Activated gamma-delta T cell treated with Interleukin-2 at 50 U/mL for 16 hours (primary cell): ENCODE measurements at places on chromosomes 13 and 19.

- no peak for DNase-seq
These were observed 197.4 kb downstream of the UQCRFS1 start for GRCh38 chr19:29015569-29015968.

GRCh38 chr13:94914895-94915294 is 202.6 kb upstream of the SOX21 start:
- no peak for DNase-seq

- peak; percentile 77 for DNase-seq
These were observed 61.9 kb upstream of the ATP12A start for GRCh38 chr13:24618011-24618955.

GRCh38 chr19:44306283-44306682 is 1.5 kb upstream of the ZNF235 start:
- DNase-seq, result no peak

- DNase-seq, result no peak
These were observed 132.2 kb downstream of the PCDH9 start for GRCh38 chr13:67097892-67098452.

GRCh38 chr13:54852831-54853230 is 1824.2 kb downstream of the OLFM4 start:
- DNase-seq, result no peak

- peak; percentile 8 for DNase-seq
These were observed 567 bp downstream of the EFNB2 start for GRCh38 chr13:106534639-106535551.

- no peak for DNase-seq
These were observed 105.4 kb downstream of the ATP11A start for GRCh38 chr13:112795277-112795676.

GRCh38 chr13:49749848-49750247 is 42.6 kb downstream of the KPNA3 start:
- no peak for DNase-seq

DNA sequence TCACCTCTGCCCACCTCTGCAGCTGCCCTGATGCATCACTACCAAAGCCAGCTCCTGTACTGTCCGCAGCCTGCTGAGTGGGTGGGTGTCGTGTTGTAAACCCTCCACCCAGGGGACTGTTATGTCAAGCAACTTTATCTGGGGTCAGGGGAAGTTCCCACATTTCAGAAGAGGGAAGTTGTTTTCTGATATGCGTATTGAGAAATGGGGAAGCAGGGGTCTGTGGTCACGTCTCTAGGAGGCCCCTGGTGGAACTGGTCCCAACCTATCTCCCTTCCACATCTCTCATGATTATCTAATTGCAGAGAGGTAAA is 31.2 kb downstream of the CLEC17A start:
- no peak for DNase-seq

- no peak for DNase-seq
These were observed 71.9 kb downstream of the CDK8 start for GRCh38 chr13:26325876-26326275.

GRCh38 chr13:47673009-47673850 is 327.8 kb downstream of the SUCLA2 start:
- DNase-seq, result no peak

DNA sequence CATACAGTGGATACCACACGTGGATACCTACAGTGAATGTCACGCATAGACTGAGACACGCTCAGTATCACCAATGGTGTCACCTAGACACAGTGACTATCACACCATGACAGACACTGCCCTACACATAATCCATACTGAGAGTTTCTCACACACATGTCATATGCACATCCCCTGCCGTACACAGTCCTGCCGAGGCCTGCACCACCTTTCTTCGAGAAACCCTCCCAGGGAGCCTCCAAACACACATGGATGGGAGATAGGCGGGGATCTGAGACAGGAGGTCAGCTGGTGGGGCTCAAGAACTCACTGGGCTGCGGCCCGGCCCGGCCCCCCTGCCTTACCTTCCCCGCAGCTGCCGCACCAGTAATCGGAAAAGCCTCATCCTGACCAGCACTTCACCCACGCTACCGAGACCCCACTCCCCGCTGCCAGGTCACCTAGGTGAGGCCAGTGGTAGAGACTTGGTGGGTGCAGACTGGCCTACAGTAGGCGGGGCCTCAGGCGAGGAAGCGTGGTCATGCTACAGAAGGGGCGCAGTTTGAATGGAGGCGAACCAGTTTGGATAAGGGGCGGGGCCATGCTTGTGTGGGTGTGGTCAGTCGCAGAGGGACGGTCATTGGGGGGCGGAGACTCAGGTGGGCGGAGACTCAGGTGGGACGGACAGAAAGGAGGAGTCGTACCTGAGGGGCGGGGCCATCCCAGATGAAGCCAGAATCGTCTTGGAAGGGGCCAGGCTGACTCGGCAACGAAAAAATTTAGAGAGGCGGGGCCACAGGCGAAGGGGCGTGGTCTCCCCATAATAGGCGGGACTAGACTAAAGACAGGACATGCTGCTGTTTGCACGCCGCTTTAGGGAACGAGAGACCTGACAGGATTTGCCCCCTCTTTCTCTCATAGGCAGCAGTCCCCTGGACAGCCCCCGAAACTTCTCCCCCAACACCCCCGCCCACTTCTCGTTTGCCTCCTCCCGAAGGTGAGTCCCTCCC is 2.1 kb downstream of the MAST1 start:
- DNase-seq, result no peak

DNA sequence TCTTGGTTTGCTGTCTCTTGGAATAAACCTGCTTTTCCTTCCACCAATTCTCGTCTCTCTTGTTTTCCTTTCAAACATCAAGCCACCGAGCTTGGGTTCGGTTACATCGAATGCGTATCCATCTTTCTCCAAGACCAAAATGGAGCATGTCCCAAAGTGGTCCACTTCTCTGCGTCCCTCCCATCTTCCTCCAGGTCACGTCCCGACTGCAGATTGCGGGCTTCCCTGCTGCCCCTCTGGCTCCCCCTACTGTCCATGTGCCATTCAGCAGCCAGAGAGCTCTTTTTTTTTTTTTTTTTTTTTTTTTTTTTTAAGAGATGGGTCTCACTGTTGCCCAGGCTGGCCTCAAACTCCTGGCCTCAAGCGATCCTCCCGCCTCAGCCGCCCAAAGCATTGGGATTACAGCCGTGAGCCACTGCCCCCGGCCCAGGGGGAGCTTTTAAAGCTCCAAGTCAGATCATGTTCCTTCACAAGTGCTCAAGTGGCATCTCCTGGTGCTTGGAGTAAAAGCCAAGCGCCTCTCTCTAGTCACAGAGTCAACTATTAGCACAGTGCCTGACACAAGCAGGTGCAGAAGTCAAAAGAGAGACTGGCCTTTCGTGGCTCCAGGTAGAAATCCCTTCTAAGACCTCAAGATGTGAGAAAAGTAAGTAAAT is 10.0 kb downstream of the COL5A3 start:
- DNase-seq, result peak; percentile 57

DNA sequence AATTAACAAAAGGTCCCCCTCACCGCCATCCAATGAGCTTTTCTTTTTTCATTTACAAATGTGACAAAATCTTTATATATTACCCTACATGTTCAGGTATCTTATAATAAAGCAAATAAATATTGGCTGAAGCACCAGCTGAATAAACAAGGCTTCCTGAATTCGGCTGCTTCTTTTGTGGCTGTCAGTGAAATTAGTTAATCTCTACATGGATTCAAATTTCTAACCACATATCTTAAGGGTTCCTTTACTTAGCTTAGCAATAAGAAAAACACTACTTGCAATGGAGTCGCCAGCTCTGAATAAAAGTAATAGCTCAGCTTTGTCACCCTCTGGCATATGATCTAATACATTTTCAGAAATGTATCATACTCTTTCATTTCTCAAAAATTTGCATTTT is 104.3 kb downstream of the CCNA1 start:
- DNase-seq, result no peak

- no peak for DNase-seq
These were observed 25.0 kb downstream of the SHC2 start for GRCh38 chr19:435707-436412.

DNA sequence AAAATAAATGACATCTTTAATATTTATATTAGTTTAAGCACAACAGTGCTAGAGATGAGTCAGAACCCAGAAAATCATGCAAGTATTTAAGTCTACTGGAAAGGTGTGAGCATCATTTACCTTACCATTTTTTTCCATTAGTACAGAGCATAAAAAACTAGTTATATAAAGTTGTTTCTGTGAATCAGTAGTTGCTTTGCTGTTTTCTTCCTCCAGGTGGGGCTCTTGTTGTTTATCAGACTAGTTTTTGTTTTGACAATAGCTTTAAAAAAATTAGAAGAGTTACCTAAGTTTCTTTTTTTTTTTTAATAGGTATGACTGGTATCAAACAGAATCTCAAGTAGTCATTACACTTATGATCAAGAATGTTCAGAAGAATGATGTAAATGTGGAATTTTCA is 12.7 kb downstream of the SUGT1 start:
- no peak for DNase-seq

DNA sequence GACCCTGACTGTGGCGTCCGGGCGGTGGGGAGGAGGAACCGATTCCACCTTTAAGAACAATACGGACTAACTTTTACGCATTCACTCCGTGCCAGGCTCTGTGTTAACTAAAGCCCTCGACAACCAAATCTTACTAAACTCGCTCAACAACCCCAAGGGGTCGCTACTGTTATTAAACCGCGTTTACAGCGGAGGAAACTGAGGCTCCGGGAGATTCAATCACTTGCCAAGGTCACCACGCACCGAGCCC is 1.2 kb downstream of the SAMD1 start:
- DNase-seq, result no peak

- DNase-seq, result no peak
These were observed 155.7 kb downstream of the ENOX1 start for GRCh38 chr13:43631106-43631505.

DNA sequence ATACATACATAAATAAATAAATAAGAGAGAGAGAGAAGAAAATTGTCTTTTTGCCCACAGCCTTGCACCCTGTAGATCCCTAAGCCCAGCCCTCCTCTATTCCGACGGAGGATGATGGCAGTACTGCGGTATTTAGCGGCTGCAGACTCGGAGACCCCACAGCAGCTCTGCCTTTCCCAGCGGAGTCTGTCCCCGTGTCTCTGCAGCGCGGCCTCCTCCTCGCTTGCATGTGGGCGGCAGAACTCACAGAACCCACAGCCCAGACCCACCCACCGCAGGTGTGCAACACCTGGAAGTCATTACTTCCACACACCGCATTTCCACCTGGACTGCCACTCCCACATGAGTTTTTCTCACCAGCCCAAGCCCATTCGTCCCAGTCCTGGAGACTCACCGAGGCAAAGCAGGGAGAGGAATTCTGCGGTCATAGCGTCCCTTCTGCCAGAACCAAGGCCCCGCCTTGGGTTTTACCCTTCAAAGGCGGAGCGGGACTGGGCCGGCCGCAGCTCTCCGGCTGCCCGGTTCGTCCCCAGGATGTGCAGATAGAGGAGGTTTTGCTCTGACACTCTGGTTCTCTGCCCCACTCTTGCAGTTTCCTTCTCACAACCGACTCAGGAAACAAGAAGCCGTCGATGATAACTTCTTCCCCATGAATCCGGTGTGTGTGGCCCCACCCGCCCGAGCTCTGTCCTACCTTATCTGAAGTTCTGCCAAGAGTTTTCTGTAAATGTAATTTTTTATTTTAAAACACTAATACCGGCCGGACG is at the start of gene VSTM1:
VSTM1 (minus strand) TSS at position 548 of the 767 bp plus-strand sequence; CDS start at position 428, 120 bp downstream.
- no peak for DNase-seq

DNA sequence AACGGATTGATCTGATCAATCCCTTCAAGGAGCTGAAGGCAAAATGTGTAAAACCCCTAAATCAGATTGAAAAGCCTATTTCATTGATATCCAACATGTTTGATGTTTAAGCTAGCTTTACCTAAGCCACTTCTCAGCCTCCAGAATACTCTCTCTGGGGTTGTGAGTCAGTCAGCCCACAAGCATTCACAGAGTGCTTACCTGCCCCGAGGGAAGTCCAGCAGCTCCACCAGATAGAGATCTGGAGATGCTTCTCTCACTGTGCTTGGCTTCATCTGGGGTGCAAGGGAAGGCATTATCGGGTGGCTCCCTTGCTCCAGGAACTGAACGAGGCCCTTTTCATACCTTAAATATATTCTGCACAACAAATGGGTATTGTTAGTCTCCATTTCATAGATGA is 159.7 kb downstream of the OXGR1 start:
- no peak for DNase-seq

- no peak for DNase-seq
These were observed 1.4 kb upstream of the DOCK6 start for GRCh38 chr19:11263726-11264125.

DNA sequence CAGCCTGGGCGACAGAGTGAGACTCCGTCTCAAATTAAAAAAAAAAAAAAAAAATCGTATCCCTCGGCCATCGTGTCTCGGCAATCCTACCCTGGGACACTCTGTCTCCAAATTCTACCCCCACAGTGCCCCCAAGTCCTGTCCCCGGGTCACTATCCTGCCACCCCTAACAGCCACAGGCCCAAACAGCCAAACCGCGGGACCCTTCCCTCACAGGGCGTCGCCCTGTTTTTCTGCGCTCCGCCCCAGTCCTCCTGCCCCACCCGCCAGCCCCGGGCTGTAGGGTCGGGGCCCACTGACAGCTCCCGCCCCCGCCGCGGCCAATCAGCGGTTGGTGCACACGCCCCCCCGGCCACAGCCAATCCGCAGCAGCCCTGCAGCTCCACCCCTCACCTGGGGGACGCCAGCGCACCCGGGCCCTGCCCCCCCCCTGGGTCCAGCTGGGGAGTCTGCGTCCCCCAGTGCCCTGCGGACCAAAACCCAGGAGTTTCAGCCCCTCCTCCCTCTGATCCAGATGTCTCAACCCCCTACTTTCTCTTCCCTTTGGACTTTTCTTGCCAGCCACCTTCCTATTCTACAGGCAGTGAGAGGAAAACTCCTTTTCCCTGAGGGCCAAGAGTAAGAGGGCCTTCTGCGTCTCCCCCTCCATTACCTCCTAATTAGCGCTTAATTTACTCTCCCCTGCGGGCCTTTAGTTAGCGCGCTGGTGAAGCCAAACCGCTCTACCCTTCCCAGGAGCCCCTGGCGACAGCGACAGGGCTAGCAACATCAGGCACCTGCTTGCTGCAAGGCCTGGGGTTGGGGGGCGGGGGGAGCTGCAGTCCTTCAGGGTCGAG is 1.5 kb upstream of the BCAT2 start:
- DNase-seq, result peak; percentile 47

DNA sequence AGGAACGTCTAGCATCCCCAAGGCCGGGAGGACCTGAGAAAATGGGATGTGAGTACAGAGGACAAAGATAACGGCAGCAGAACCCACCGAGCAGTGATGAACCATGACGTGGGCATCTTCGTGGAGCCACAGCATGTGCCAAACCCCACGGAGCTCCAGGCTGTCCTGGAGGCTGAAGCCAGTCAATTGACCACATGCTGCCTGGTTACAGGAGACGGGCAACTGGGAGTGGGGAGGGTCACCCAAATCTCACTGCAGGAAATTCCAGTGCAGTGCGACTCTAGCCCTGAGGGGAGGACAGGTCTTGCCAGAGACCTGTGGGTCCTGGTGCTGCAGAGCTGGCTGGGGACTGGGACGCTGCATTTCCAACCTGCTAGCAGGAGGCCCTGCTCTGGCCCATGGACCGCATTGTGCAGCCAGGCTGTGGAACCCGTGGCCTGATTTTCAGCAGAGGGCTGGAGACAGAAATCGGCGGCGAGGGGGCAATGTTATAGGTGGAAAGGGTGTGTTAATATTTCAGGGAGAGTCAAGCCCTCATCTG is 3.2 kb upstream of the GRTP1 start:
- DNase-seq, result no peak
